Stimulated activated CD4-positive, alpha-beta T cell treated with anti-CD3 and anti-CD28 coated beads, TNF-alpha, amount 100 ng/mL, for 1 hour (primary cell): ENCODE measurements at places on chromosomes 3 and 15.

DNA sequence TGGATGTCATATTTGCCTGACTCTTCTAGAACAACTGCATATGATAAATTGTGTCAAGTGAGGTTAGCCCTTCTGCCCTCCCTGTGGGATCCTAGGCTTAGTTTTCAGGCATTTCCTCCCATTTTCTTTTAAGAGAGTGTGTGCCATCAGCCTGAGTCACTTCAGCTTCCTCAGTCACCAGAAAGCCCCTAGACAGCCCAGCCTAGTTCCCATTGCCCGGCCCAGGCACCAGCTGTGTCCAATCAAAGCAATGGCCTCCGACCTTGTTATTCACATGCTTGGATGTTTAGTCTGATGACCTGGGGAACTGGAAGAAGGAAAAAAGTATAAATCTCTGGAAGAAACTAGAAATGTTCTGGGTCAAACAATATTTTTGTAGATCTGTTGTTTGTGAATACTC, 221.9 kb upstream of the LRIG1 start:
- no peak for DNase-seq

GRCh38 chr3:66195347-66195783, 25.4 kb upstream of the SLC25A26 start:
- no peak for DNase-seq

DNA sequence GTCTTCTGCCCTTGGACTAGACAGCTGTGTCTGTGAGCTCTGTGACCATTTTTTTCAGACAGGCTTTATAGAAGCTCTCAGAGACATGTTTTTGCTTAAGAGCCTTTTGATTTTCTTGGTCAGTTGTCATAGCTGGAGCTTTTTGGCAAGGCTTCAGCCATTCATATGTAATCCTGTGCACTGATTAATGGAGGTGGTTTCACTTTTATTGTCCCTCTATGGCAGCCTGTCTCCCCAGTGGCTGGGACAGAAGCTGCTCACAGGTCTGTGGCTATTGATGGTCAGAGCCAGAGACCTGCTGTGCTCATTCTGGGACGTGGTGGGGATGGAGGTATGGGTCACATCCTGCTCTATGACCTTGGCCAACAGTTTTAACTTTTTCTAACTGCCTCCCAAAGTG, 226.6 kb upstream of the LRRFIP2 start:
- DNase-seq, result no peak

- DNase-seq, result no peak
Measured at GRCh38 chr3:58691997-58692396, 25.4 kb upstream of the FAM3D start.

- DNase-seq, result no peak
Measured at GRCh38 chr3:42892169-42892568, 13.8 kb upstream of the ZNF662 start.

DNA sequence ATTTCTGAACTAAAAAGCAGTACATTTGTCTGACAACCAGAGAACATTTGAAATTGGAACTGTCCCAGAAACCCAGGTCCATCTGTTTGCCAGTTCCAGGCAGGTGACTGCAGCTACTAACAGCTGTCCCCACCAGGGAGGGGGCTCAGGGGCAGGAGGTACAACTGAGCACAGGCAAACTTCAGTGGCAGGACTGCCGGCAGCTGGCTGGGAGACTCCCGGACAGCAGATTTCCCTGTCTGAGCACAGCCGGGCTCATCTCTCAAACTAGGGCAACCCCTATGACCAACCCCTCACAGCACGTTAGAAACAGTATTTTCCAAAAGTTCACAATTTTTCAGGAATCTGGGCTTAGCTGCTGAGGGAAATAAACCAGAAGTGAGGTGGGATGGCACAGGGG, 88.8 kb downstream of the MEGF11 start:
- no peak for DNase-seq

DNA sequence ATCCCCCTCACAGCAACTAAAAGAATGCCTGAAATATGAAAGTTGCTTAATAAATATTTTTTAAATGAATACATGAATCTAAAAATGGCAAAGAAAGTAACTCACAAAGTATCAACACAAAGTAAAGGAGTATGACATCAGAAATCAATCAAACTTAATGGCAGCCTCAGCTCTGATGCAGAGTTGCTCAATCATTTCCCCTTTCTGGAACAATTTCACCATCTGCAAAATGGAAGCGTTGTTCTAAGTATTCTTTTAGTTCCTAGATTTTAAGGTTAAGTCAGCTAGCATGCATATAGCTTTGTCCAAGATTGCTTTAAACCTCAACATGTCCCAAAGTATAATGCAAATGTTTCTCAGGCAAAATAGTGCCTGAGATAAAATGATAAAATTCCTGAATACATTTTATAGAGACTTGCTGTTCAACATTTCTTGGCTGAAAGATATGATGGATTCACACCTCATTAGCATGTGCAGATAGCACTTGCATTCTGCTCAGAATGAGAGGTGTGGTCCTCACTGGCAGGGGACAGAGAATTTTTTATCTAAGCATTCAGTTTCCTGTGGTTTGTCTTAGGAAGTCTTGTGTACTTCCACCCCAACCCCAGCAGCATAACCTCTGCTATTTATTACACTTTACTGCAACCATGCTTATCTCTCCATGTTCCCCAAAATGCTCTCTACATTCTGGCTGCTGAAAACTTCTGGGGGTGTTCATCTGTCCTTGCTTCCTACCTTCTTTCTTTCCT, 429.3 kb downstream of the GRM7 start:
- DNase-seq, result no peak

GRCh38 chr15:29534378-29534777, 264.8 kb upstream of the NSMCE3 start:
- DNase-seq, result no peak

GRCh38 chr3:122409446-122409845, 6.4 kb downstream of the WDR5B start:
- no peak for DNase-seq

DNA sequence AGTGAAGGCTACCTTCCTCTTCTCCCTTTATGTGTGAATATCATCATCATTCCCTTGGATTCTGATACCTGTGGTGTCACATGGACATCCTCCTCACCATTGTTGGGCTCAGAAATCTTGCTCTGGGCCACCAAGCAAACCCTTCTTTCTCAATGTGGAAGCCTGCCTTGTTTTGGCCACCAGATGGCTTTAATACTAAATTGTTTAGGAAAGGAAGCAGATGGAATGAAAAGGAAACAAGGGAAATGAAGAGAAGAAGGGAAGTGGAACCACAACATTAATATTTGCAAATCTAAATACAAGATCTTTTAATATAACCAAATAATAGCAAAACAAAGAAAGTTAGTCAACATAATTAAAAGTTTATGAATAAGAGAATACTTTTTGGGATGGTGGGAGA, 14.0 kb downstream of the FAM227B start:
- DNase-seq, result no peak

GRCh38 chr15:48190932-48191573, 412 bp upstream of the CTXN2 start:
- peak; percentile 16 for DNase-seq

- DNase-seq, result no peak
Measured at GRCh38 chr3:183455089-183455488, 26.7 kb upstream of the MCF2L2 start.
